ENCODE measurements at places on chromosomes 6 and 20.

DNA sequence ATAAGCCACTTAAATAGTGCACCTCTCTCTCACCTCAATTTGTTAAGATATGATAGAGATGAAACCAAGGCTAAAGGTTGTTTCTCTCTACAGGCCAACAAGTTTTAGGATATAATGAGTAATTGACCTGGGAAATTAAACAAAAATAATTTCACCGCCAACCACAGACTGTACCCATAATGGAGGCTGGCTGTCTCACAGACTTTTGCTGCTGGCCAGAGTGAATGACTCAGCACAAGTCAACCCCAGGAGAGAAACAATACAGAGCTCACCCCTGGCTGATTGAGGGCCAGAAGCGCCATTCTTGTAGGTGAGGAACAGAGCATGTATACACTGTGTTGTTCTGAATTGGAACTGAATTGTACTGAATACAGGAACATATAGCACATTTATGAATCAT lies 99.9 kb downstream of the CAP2 start:
- DNase-seq = no peak

- no peak for DNase-seq
These were observed 3.3 kb downstream of the RIN2 start for GRCh38 chr20:19761326-19761725.

GRCh38 chr20:38066969-38067716 lies 33.6 kb downstream of the RPRD1B start:
- no peak for DNase-seq

- DNase-seq = no peak
These were observed 136.8 kb upstream of the PTPRK start for GRCh38 chr6:128657181-128657580.

DNA sequence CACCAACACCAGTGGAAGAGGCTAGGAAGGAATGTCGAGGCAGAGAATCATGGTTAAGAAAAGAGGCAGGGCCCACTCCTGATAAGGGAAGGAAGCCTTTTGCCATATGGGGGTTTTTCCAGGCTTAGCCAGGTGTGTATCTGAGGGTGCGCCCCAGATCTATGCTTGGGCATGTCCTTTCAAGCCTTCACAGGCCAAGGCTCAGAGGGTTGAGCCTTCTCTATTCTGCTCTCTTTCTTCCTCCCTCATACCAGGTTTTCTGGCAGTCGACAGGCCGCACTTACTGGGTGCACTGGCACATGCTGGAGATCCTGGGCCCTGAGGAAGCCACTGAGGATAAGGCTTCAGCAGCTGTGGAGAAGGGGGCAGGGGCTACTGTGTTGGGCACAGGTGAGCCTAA lies 4.7 kb downstream of the CUL9 start:
- DNase-seq = no peak

GRCh38 chr20:53071833-53072232 lies 99.7 kb downstream of the TSHZ2 start:
- no peak for DNase-seq

DNA sequence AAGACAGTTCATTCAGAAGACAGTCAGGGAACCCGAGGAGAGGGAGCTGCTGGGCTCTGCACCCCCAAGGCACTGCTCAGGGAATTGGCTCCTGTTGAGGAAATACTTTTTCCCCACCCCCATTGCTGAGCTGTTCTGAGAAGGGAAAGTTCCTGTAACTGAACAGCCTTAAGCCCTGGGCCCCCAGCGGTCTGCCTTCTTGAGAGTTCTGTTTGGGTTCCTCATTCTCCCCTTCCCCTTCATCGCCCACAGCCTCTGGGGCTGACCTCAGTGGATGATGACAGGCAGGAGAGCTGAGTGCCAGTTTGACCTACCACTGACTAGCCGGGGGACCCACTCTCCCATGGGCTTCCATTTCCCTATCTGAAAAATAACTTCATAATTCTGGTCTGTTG lies 10.7 kb downstream of the HCK start:
- no peak for DNase-seq

DNA sequence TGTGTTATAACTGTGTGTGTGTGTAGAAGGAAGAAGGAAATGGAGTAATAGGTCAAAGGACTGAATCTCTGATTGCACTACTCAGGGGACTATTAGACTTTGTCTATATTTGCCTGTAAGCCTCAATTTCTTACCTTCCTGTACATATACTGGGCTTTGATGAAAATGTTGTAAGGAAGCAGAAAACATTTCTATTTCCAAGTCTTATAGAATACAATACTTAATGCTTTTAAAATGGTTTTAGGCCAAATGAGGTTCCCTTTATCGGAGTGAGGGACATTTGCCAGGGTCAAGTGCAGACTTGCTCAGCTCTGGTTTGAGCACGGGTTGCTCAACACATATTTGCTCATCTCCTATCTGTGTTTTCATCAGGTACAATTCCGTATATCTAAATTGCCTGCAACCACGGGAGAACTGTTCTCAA lies 28.3 kb downstream of the MEP1A start:
- DNase-seq = no peak

DNA sequence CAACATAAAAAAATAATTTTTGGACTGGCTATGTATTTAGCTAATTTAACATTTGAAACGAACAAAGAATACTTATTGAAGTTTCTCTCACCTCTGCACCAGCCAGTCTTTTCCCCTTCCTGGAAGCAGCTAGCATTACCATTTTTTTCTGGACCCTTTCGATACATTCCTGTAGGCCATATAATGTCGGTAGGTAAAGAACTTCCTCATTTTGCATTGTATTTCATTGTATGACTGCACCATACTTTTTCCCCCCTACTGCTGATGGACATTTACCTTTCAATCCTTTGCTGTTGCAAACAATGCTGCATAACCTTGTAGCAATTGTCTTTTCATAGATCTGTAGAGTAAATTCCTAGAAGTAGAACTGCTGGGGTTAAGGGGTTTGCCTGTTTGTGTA lies 17.6 kb downstream of the CBFA2T2 start:
- no peak for DNase-seq

DNA sequence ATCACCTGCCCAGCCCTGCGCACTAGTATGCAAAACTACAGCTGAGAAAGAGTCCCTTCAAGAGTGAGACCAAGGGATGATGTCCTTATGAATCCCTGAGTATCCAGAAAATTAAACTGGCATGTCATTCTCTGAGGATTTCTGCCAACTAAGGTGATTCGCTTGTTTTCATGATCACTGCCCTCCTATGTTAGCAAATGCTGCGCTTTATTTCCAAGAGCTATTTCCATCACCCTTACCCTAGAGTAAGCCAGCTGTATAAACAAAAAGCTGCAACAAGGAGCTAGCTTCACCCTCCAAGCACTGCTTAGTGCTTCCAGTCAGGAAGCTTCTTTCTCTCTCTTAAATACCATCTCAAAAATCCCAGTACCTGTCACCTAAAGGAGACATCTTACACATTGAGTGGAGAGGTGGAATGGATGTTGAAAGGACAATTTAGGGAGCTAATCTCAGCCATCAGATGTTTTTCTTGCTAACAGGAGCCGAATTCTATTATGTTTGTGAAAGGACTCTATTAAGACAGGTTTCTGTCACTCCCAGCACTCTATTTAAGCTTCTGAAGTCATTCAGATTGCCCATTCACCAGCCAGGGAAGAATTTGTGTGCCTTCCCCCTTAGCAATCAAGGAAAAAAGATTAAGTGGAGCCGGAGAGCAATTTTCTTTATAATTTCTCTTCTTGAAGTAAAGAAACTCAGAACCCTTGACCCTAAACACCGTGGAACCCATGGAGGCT lies 322.2 kb downstream of the NRN1 start:
- no peak for DNase-seq

DNA sequence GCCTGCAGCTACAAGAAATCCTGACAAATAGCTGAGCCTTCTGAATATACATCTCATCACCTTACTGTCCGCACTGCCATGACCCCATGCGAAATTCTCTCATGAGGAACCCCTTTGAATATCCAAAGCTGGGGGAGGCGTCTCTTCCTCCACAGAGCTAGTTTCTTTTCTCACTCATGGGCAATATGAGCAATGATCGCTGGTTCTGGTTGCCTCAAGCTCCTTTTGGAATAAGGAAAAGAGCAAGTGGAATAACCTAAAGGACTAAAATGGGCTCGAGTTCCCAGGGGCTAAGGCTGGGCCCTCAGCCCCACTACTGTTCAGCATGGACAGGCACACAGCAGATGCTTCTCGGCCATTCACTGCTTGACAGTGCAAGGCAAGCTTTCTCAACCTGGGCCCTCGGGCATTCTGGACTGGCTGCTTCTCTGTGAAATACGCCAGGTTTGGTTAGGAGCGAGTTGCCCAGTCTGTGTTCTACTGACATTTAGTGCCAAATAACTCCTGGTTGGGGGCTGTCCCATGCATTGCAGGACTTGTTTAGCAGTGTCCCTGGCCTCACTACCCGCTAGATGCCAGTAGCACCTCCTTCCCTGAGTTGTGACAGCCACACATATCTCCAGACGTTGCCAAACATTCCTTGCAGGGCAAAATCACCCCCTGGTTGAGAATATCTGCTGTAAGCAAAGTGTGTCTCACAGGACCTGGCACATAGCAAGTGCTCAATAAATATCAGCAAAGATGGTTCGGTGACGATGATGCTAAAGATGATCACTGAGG lies 156.8 kb downstream of the CEBPB start:
- no peak for DNase-seq

DNA sequence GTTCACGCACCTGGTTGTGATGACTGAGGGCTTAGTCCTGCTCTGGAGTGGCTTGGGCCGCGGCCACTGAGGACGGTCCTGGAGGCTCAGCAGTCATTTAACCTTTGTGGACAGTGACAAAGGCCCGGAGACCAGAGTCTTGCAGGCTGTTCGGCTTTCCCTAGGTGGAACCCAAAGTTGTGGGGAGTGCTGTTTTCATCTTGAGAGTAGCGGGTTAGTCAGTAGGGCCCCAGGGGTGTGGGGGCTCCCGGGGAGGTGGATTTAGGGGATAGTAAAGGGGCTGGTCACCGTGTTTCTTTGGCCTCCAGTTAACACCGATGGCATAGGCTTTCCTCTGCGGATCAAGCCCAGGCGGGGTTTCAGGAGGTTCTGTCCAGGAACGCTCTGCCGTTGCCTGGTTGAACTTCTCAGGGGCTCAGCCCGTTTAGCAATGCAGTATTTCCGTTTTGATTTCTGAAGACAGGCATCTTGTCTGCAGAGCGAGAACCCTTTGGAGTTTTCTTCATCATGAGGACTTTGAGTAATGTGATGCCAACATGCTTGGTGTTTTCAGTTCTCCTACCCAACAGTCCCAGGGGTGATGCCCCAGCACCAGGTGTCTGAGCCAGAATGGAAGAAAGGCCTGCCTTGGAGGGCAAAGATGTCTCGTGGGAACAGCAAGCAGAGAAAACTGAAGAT lies 31.8 kb downstream of the ZNF831 start:
- no peak for DNase-seq

- DNase-seq = no peak
These were observed 79.7 kb downstream of the RNF217 start for GRCh38 chr6:125041740-125042459.

DNA sequence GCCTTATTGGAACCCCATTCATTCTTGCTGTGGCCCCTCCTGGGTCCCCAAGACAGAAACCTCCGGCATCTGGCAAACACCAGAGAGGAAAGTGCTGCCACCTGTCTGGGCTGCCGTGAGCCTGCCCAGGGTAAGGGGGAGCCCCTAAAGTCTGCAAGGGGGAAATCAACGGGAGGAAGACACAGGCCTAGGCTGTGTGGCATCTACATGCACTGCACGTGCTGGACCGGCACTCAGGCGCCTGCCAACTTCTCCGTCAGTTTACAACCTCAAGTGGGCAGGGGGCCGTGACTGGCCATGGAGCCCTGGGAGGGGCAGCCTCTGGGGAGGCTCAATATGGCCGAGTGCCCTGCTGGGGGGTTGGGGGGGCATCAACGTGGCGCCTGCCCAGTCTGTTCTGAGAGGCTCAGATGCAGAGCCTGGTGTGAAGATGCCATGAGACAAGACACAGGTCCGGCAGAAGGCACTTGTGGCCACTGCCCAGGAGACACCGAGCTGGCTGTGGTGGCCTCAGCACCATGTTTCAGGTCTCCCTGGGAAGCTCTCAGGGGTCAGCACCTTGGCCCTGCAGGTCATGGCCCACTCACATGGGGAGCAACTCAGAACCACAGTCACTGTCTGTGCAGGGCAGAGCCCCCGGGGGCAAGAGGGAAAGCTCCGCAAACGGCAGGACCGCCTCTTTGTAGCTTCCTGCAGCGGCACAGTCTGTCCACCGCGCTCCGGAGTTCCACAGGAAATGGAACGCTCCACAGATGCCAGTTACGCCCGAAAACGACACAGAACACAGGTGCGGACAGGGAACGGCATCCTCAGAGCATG lies 8.4 kb downstream of the UCKL1 start:
- no peak for DNase-seq

- no peak for DNase-seq
These were observed 185.7 kb upstream of the FLRT3 start for GRCh38 chr20:14523090-14523489.

DNA sequence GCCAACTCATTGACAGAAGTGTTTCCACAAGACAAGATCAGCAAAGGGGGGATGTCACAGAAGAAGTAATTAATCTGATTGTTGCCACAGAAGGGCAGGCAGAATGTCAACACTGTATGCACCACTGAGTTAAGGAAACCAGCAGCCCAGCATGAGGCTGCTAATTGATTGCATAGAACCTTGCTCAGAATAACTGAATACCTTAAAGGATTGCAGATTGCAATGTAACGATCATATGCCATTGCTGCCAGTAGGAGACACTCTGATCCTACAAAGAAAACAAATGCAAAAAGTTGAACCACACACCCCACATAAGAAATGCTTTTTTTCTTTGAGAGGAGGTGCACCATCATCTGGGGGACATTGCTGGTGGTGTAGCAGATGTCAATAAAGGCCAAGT lies 13.1 kb downstream of the OR5V1 start:
- no peak for DNase-seq

DNA sequence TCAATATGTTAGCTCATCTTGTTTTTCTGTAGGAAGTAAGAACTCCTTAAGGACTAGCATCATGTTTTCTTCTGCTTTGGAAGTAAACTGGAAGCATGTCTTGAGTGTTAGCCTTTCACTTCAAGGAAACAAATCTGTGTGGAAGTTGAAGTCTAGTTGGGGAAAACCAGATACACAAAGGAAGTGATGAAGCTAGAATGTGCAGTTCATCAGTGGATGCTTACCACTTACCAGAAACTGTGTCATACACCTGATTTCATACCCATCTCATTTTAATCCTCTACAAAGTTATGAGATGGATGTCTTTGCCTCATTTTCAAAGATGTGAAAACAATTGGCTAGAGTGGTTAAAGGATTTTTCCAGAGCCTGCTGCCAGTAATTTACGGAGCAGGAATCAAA lies 75.8 kb downstream of the TMEM170B start:
- no peak for DNase-seq

- no peak for DNase-seq
These were observed 11.0 kb upstream of the KCNK5 start for GRCh38 chr6:39240155-39240757.

DNA sequence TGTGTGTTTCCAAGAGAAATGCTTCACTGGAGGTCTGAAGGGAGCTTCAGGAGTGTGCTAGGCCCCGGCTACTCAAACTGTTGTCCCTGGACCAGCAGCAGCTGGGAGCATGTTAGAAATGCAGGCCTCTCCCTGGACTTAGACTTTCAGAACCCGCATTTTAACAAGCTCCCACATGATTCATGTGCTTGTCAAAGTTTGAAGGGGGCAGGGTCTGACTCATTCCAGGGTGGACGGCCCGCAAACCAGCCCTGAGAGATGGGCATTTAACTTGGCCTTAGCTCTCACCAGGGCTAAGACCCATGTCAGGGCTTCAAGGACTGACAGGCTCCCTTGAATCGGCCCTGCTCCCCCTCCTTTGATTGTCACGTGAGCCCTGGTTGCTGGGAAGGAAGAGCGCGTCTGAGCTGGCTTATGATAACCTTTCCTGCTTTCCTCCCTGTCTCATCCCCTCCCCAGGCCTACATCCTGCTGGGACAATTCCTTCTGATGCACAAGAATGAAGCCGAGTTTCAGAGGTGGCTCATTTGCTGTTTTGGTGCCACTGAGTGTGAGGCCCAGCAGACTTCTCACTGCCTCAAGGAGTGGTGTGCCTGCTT lies 35.5 kb downstream of the BANF2 start:
- no peak for DNase-seq
